ENCODE measurements at places on chromosomes 16 and 17.

GRCh38 chr16:68005786-68006286, 6.6 kb upstream of the DPEP2 start:
- no peak for DNase-seq

- no peak for DNase-seq
Observed at GRCh38 chr17:14926526-14927122, 338.5 kb downstream of the PMP22 start.

DNA sequence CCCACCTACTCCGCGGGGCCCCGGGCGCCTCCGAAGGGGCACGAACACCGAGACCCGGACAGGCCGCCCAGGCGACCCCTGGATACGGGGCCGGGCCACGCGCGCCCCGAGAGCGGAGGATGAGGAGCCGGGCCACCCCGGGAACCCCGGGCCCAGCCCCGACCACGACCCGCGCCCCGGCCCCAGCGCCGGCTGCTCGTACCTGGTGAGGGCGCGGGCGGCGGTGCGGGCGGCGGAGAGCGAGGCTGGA, 192 bp downstream of the FASN start:
- DNase-seq = no peak

- peak; percentile 65 for DNase-seq
Observed at GRCh38 chr17:29566473-29567303, at the start of gene ABHD15. Gene ABHD15 (minus strand): TSS chr17:29567037. CDS start chr17:29566966, 71 bp downstream.

DNA sequence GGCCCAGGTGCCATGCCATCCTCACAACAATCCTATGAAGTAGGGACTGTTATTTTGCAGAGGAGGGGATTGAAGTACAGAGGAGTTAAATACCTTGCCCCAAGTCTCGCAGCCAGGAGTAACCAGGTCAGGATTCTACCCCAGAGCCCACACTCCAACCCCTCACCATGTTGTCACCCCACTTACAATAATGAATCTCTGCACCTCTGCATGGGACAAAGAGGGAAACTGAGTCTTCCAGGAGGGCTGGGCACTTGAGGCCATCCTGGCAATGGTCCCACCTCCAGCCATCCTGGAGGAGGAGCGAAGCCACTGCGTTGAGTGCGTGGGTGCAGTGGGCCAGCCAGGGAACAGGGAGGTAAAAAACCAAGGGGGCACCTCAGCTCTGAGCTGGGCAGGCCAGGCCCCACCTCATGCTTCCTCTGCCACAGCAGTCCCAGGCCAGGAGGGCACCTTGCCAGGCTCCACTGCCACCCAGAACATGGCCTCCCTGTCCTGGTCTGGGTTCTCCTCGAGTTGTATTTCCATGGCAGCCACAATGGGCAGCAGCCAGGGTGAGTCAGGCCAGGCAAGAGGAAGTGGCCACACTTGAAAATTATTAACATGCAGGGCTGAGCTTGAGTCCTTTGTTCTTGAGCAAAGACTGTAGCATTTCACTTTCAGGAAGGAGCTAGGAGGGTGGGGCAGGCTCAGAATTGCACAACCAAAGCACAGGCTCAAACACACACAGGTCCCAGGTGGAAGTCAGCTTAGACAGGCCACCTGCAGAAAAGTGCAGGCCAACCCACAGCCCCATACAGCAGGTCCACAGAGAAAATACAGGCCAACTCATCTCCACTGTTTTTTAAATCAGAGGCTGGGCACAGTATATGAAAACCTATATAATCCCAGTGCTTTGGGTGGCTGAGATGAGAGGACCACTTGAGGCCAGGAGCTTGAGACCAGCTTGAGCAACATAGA, 52.1 kb downstream of the CUEDC1 start:
- peak; percentile 65 for DNase-seq

- no peak for DNase-seq
Observed at GRCh38 chr17:77753691-77754245, 204.7 kb upstream of the TNRC6C start.

DNA sequence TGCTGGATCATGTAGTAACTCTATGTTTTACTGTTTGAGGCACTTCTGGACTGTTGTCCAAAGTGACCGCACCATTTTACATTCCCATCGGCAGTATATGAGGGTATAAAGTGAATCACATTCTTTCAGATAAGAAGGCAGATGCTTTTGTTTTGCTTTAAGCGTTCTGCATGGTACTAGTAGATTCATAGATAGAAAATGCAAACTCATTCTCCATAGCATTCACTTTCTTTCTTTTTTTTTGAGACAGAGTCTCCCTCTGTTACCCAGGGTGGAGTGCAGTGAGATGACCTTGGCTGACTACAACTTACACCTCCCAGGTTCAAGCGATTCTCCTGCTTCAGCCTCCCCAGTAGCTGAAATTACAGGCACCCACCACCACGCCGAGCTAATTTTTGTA, 40.4 kb downstream of the TANGO6 start:
- DNase-seq = no peak

- no peak for DNase-seq
Observed at GRCh38 chr17:53722407-53722806, 100.3 kb upstream of the KIF2B start.

DNA sequence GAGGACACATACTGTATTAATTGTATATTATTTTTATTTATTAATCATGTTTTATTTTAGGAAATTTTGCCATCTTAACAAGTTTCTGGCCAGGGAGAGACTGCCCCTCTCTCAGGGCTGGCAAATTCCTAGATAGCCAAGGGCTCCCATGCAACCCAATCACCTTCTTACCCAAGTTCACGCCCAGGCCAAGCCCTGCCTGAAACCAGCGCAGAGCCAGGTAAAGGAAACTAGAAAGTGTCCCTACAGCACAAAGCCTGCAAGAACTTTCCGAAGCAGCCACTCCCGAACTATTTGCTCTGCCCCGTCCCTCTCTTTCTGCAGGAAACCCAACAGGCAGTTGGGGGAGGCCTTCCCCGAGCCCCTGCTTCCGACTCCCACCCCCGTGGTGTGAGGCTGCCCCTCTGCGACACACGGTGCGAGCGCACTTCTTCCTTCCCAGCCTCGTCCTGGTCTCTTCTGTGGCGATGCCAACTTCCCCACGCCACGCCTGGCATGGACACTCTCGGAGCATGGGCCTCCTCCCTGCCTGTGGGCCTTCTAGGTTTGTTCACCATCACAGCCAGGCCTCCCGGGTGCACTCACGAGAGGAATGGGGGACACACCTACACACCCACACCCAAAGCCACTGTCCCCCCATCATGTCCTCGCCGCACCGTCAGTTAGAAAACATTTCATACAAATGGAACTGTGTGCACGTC, 100.4 kb downstream of the ZNF778 start:
- DNase-seq = no peak

DNA sequence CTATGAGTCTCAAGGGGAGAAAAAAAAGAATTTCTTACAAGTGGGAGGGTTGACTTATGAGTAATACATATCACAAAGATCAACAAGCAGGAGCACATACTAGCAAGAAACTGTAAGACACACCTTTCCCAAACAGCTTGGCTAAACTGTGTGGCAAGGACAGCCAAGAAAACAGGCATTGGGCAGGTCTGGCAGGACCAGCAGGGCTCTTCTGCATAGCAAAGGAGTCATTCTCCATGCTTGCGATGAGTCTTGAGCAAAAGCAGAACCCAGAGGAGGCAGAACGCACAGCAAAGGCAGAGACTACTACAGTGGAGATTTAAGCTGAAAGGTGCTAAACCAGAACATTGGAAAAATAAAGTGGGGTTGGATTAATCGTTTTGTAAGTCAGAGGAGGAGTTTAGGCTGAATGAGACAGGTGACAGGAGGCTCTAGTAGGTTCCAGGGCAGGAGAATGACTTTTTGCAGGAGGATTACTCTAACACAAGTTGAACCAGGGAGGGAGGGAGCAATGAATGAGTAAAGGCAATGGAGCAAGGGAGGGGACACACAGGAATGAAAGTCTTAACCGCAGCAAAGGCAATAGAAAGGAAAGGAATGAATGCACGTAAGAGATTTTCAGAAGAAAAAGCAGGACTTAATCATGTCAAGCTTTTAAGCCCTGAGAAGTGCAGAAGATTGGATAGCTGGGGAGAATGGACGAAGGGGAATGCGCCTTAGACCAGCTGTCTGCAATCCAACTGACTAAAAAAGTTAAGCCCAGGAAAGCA, 2.7 kb downstream of the N4BP1 start:
- no peak for DNase-seq

DNA sequence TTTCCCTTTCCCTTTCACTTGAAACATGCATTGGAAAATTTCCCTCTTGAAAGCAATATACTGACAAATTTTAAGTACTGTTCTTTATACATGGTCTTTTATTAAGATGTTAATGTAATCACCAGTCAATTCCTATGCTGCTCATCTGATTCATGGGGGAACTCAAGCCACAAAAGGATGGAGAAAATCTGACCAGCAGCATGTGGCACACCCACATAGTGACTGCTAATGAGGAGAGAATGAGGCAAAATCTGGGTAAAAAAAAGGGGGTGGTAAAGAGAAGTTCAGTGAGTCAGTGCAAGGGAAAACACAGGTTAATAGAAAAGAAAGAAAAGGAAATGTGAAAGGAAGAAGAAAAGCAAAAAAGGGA, 11.3 kb downstream of the RFFL start:
- DNase-seq = no peak

- DNase-seq = no peak
Observed at GRCh38 chr17:19645734-19646201, 2.8 kb upstream of the ALDH3A2 start.

DNA sequence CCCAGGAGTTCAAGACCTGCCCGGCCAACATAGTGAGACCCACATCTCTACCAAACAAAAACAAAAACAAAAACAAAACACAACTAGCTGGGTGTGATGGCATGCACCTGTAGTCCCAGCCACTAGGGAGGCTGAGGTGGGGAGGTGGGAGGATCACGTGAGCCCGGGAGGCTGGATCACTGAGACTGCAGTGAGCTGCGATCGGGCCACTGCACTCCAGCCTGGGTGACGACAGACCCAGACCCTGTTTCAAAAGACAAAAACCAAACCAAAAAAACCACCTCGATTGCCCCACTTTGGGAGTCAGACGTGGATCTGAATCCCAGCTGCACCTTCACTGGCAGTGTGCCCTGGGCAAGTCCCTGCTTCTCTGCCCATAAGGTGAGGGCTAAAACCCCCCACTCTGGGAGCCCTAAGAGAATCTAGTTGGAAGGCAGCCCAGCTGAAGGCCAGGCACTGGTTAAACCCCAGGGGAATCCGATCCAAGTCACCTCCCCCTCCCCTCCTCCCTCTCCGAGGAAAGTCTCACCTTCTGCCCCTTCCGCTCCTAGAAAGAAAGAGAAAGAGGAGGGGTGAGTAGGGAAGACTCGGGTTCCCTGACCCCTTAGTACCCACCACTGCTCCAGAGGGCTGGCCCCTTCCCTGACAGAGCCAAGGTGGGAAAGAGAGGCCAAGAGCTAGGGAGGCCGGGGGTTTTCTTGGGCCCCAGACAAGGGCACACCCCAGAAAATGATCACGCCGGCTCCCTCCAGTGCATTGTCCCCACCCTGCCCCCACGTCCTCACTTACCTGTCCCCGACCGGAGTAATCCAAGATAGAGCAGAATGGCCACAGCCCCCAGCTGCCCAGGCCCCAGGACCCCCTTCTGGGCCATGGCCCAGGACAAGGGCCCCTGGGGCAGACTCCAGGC, 647 bp downstream of the PRSS8 start:
- DNase-seq = peak; percentile 36

GRCh38 chr17:30600830-30601494, 123.8 kb downstream of the GOSR1 start:
- no peak for DNase-seq

- DNase-seq = no peak
Observed at GRCh38 chr17:2214929-2215615, 88.5 kb downstream of the SMG6 start.

- DNase-seq = no peak
Observed at GRCh38 chr16:24975428-24975889, 39.7 kb downstream of the ARHGAP17 start.

- no peak for DNase-seq
Observed at GRCh38 chr16:49637933-49638672, 217.8 kb downstream of the ZNF423 start.

- DNase-seq = no peak
Observed at GRCh38 chr17:57355090-57355859, 99.0 kb downstream of the MSI2 start.

DNA sequence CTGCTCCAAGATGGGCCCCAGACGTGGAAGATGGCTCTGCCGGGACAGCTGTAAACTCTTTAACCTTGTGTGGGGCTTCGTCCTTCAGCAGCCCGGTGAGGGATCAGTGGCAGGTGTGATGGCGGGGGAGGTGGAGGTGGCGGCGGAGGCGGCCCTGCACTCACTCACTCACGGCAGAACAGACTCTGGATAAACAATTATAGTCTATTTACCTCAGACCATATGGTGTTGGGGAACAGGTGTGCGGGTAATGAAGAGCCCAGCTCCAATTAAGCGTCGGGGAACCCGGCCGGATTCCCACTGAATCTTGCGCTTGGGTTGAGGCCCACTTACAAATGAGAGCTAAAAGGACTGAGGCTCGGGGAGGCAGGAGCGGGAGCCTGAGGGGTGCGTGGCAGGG, 104.3 kb upstream of the SDK2 start:
- peak; percentile 76 for DNase-seq

- peak; percentile 82 for DNase-seq
Observed at GRCh38 chr17:72182371-72182873, 61.6 kb downstream of the SOX9 start.

DNA sequence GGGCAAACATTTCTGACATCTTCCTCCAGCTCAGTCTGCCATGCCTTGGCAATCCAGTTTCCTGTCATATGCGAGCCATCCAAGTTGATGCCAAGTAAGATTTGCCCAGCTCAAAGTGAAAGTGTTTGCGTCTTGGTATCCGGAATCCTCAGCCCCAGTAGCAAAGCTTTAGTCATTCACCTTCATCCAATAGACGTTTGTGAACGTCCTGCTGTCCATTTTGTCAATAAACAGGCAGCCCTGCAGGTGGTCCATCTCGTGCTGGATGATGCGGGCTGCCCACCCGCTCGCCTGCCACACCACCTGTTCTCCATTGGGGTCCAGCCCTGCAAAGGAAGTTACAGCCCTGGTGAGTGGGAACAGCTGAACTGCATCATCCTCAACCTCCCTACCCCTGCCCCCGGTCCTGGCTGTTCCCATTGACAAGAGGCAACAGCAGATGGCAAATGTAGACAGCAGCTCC, 1.5 kb downstream of the PDF start:
- DNase-seq = peak; percentile 39

- no peak for DNase-seq
Observed at GRCh38 chr16:12240036-12240435, 263.5 kb downstream of the SNX29 start.

GRCh38 chr16:4172070-4172469, 55.8 kb upstream of the ADCY9 start:
- DNase-seq = no peak

- DNase-seq = no peak
Observed at GRCh38 chr16:62068747-62069146, 32.5 kb upstream of the CDH8 start.

All from COR-L47 (cell line).